Caudate nucleus (tissue), 63 donors: ENCODE measurements at places on chromosomes 7 and 10.

- no peak for DNase-seq
These were observed 75.3 kb upstream of the CC2D2B start for GRCh38 chr10:95832216-95833041.

- DNase-seq = no peak
These were observed 26.5 kb upstream of the C10orf71 start for GRCh38 chr10:49272251-49273081.

GRCh38 chr7:17185690-17186070 is 112.8 kb upstream of the AHR start:
- DNase-seq = no peak

DNA sequence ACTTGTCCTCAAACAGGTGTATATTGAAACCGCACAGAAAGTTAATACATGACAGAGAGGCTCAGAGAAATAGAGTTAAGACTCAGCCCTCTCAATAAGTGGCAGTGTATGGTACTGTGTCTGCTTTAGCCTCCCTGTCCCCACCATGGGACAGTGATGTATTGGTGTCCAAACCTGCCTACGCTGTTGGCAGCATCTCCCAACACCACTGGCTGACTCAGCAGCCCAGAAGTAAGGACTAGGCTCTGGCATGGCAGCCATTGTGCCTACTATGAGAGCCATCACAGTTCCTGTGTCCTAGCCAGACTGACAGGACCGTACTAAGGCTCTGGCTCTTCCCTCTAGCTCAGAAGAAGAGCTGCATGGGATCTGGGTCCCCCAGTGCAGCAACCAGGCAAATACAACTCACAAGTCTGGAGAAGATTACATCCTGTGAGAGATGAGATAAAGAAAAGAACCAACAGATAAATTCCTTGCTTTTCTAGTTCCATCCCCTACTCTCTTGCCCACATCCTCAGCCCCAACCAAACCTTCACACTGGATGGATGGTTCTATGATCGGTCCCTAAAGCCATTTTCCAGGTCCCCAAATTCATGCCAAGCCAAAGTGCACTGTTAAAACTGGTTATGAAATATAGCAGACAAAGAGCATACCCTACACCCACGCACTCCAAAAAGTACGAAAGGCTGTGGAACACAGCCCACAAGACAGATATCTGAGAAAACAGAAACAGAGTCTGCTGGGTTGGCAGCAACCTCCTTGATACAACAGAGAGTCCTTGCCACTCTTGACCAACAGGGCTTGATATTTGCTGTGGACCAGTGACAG is 44.1 kb upstream of the DMTF1 start:
- DNase-seq = no peak

- DNase-seq = no peak
These were observed 52.8 kb upstream of the ANTXRL start for GRCh38 chr10:46234026-46234425.

GRCh38 chr7:7913504-7913903 is 55.1 kb upstream of the GLCCI1 start:
- no peak for DNase-seq

GRCh38 chr7:136049818-136050461 is 72.8 kb upstream of the MTPN start:
- no peak for DNase-seq

DNA sequence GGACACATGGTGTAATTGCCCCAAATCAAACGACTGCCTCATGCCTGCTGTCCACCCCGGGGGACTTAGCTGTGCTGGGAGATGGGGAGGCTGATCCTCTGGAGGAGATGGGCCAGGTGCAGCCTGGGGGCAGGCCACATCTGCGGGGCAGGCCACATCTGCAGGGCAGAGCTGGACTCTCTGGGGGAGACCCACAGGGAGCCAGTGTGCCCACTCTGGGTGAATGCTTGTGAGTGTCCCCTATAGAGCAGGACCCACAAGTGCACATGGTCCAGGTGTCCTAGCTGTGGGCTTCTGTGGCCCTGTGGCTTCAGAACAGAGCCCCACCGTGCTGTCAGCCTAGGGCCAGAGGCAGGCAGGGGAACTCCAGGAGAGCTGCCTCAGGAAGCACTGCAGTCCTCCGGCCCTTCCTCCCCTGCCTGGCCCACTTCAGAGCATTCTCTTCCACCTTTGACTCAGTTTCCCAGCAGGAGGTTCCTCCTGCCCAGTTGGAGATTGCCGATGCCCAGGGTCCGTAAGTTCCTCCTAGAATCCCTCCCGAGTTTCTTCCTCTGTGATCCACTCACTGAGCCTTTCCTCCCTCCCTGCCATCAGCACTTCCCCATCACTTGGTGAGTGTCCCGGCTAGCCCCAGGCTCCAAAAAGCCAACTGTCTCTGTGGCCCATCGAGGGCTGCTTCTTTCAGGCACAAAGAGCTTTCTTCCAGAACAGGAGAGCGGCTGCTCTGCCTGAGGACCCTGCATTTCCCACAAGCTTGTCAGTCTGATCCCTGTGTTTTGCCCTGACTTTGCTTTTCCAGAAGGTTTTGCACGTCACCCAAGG is 50.3 kb downstream of the ADCYAP1R1 start:
- no peak for DNase-seq

GRCh38 chr7:64654796-64655548 is 11.0 kb upstream of the ZNF107 start:
- DNase-seq = no peak

GRCh38 chr10:103373544-103373943 is 5.8 kb downstream of the TAF5 start:
- DNase-seq = no peak

DNA sequence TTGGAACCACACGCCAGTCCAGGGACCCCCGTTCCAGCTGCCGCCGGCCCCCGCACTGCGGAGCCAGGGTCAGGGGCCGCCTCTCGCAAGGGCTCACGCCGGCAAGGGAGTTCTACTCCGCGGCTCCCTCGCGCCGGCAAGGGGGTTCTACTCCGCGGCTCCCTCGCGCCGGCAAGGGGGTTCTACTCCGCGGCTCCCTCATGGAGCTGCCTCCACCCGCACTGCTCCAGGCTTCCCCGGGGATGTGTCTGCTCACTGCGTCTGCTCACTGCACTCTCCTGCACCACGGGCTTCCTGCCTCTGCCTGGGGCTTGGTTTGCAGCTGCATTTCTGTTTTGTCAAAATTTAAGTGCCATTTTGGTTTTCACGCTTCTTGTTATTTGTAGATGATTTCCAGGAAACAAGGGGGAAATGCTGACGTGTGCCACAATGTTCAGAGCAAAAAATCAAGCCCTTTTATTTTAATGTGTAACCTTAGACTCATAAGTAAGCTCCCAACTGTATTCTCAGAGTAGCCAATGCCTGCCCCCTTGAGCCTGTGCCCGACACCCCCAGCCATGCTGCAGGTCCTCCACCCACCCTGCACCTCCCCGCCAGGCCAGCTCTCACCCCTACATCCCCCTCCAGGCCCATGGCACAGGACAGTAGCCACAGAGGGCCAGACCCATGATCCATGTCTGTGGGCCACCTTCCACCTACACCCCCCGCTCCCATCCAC is 246.2 kb downstream of the MAD1L1 start:
- no peak for DNase-seq

DNA sequence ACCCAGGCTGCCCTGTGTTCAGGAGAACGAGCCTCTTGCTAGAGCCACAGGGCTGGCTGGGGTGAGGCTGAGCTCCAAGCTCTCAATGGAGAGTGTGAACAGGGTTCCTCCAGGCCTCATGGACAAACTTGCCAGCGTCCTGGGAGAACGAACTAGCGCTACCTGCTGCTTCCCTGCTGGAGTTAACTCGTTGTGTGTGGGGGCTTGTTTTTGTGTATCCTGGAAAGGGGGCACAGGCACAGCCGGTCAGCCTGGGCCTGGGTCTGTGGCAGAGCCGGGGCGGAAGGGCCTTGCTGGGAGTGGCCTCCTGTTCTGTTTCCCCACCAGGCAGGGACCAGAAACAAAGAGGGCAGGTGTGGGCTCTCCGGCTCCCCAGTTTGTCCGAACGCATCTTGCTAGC is 259.2 kb downstream of the DNAJB6 start:
- no peak for DNase-seq

DNA sequence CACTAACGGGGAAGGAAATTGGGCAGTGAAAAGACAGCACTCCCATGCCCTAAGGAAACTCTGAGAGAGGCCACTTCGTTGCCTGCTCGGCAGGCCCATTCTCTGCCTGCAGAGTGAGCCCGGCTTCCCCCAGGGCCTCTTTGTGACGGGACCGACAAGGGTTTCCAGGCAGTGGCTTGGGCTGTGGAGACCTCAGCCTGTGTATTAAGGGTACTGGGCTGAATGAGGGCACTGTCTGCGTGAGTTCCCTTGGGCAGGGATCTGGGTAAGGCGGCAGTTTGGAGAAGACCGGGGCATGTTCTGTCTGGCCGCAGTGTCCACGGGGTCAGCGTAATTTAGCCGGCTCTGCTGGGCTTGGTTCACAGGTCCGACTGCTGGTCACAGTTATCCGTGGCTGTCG is 237.2 kb downstream of the MGMT start:
- no peak for DNase-seq

DNA sequence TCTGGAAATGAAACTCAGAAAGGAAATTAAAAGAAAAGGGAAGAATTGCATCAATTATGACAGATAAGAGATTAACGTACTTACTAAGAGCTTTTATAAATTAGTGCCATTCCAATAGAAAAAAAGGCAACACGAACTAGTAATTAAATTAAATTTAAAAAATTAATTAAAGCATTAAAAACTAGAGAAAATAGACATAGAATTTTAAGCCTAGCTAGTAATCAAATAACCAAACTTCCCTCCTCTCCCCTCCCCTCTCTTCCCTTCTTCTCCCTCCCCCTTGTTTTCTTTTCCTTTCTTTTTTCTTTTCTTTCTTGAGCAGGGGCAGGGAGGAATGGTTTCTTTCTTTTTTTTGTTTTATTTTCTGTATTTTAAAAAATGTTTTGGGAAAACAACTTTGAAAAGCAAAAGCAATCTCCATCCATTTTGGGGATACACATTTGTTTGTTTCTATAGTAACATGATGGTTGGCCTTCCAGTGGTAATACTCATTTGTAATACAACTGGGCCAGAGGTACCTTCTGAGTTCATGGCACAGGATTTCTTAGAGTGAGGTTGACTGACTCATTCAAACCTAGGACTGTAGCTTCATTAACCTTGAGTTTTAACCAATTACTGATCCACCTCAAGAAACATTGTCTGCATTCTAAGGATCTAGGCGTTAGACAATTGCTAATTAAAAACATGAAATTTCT is 132.6 kb downstream of the ST7 start:
- DNase-seq = no peak
